Non-pigmented ciliary epithelial cell (primary cell): ENCODE measurements at places on chromosomes 11 and 22.

DNA sequence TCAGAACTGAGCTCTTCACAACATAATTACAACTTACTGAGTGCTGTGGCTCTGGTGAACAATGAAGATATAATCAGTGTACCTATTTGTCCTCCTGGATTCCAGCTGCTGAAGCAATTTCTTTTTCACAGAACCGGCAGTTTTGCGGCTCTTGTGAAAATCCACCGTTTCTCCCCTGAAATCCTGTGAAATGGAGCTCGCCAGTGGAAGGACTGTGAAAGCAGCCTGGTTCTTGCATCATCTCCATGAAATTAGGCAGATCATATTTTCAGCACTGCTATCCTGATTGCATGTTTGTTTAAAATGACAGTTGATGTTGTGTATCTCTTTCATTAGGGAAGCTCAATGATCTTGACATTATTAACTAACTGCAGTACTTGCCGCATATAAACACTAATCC lies 120.2 kb upstream of the SNX19 start:
- DNase-seq: no peak

DNA sequence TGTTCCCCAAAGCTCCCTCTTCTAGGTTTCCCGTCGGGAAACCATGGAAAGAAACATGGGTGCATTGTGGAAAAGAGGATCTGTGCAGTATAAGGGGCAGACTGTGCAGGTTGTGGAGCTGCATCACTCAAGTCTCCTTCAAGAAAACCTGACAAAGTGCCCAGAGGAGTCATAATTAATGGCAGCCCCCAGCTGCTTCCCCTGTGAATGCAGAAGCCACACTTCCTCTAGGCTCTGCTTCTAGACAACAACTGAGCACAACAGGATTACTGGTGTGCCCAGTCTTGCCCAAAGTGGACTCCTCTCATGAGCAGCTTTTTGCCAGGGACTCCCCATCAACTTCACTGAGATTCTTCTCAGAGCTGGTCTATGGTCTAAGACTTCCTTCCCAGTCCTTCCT lies 42.6 kb upstream of the SCUBE2 start:
- DNase-seq: no peak

DNA sequence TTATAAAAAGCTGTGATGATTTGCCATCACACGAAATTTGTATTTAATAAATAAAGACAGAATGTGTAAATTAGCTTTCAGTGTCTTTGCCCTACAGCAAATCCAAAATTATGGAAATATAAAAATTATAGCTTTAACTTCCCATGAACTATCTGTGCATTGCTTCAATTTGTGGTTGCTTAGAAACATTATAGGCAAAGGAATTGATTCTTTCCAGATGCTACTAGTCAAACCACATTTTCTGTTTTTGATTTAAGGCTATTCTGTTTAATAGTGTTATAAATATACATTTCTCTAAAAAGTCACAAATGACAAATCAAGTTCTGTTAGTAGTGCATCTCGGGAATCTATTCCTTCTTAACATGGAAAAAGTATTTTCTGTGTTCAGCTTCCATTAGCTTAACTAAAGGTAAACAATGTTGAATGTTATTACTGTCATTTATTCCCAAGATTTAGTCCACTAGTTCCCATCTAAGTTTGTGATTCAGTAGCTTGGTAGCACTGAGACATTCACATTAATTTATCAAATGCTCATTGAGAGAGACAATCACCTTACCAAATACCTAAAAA lies 1086.3 kb upstream of the CCDC90B start:
- no peak for DNase-seq

- DNase-seq: no peak
Measured at GRCh38 chr22:45010532-45010900, 711 bp upstream of the PHF21B start.

DNA sequence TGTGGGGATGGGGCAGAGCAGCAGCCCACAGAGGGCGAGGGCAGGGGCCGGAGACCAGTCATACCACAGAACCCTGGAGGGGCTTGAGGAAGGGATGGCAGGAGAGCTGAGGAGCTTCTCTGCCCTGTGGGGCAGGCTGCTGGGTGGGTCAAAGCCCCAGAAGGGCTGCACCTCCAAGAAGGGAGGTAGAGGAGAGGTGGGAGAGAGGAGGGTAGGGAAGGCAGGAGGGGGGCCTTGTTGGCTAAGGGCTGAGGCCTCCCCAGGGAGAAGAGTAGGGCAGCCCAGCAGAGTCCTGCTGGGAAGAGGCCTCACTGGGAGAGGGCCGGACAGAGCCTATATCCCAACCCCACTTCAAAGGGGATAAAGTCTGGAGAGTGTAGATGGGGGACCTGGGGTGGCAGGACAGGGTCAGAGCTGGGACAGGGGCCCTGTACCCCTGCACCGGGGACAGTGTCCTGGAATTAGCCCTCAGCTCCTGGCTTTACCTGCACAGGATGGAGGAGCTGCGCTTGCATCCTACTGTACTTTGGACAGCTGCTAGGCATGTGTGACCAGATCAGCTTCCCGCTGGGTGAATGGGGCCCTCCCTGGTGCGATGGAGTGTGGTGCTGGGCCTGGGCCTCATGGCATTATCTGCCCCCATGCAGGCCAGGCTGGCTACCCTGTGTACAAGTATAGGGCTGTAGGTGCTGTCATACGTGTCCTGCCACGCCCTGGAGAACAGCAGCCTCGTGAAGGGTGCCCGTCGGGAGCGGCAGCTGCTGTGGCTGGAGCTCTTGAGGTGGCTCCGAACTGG lies 7.3 kb downstream of the DGCR6L start:
- DNase-seq: no peak
